ENCODE measurements at places on chromosomes 6 and 20.

GRCh38 chr6:112433457-112433856, 86.3 kb downstream of the RFPL4B start:
- DNase-seq = no peak

DNA sequence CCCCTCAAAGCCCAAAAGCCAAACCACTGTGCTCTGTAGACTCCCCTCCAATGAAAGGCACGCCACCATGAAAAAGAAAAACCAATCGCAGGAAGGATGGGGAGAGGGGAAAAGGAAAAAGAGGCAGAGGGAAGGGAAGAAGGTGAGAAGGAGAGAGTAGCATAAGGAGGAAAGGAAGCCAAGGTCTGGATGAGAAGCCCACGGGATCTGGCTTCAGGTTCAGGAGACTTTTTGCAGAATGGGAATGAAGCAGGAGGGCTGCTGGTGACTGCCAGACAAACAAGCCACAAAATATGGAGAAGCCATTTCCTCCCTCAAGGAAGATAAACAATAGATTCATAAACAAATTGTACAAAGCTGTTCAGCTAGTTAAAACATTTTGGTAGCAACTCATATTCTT, 79.0 kb upstream of the MRPS10 start:
- DNase-seq = no peak

DNA sequence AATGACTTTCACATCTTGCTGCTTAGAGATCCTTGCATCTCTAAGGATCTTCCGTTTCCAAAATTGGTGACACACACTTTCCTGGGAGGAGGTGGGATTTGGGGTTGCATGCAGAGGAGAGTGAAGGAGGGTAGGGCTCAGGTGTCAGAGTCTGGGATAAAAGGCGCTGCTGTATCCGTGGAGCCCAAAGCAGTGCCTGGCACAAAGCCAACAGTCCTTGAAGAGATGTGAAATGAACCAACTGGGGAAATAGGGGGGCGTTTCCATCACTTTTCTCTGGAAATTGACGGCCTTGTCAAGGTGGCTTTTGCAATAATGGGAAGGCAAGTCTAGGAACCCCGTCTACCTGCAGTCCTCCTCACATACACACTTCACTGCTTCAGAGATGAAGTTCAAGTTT, 59.5 kb upstream of the NELFCD start:
- no peak for DNase-seq

- no peak for DNase-seq
Measured at GRCh38 chr6:154301839-154302752, 54.5 kb downstream of the IPCEF1 start.

DNA sequence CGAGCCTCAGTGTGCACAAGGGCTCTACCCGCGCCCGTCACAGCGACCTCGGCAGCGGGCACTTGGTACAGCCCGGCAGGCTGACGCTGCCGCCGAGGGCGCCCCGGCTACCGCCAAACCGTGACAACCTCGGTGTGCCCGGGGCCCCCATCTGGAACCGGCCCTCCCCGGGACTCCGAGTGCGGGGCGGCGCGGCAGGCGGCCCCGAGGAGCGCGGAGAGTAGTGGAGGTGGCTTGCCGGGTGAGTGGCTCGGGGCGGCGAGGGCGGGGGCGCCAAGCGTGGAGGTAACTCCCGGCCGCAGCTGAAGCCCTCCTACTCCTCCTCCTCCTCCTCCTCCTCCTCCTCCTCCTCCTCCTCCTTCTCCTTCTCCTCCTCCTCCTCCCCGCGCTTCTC, at the start of gene ISM1:
TSS of gene ISM1 (plus strand) at position 371 of the 394 bp plus-strand sequence. CDS start 503 bp downstream, outside the sequence.
- no peak for DNase-seq

DNA sequence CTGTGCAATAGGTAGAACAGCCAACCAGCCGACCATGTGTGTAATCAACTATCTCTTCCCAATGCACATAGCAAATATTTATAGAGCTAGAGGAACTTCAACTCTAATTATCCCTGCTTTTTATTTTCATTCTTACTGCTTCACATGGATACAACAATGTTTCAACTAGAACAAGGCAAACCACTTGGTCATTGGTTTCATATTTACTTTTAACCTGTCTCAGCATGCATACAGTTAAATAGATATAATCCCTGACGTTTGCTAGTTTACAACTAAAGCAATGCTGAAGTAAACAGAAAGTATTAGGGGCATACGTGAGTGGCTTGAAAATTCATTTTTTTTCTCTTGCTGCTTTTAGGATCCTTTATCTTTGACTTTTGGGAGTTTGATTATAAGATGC, 318.5 kb upstream of the MAP3K7 start:
- no peak for DNase-seq

GRCh38 chr20:16528078-16528477, 45.2 kb downstream of the KIF16B start:
- DNase-seq = peak; percentile 41

GRCh38 chr6:159117563-159117962, 51.6 kb upstream of the FNDC1 start:
- DNase-seq = no peak

DNA sequence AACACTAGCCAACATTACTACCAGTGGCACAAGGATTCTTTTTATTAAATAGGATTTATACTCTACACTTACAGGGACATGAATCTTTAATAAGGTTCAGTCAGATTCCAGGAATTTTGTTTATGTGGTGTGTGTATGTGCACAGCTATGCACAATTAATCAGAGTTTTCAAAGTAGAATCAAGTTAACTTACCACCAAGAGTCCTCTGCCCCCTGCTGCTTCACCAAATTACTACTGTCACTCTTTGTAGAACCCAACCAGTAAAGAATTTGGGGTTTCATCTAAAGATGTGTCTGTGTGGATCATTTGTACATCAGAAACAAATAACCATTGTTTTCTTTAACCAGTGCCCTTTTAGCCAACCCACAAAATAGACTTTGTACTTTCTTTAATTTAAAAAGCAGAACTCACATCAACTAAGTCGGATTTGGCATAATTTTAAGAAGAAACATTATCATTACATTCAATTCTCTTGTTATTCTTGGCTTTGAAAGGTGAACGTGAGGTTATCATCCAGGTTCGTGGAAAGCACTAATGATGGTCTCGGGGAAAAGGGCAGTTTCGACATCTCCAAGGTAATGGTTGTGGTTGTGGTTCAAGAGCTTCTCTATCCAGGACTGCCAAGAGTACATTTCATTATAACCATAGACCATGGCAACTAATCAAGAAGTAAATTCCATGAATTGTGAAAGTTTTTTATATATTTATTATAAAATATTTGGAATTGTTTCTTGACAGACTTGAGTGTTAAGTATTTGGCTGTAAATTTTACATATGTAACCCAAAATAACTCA, 514.3 kb upstream of the ID4 start:
- no peak for DNase-seq

DNA sequence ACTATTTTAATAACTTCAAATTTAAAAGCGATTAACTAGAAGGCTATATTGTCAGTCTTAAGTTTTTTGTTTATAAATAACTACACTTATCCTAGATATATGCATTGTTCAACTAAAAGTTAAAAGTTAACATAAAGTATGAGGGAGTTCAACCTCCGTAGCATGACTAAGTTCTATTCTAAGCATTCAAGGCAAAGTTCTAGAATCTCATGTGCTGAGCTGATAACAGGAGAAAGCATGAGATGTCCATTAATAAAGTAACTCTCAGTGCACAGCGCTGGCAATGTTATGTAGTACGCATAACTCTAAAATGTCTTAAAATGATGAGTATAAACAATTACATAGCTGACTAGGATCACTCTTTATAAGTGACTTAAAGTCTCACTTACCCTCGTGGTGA, 264.8 kb downstream of the RNGTT start:
- DNase-seq = no peak

- DNase-seq = no peak
Measured at GRCh38 chr20:32510601-32511357, 74.4 kb downstream of the NOL4L start.

DNA sequence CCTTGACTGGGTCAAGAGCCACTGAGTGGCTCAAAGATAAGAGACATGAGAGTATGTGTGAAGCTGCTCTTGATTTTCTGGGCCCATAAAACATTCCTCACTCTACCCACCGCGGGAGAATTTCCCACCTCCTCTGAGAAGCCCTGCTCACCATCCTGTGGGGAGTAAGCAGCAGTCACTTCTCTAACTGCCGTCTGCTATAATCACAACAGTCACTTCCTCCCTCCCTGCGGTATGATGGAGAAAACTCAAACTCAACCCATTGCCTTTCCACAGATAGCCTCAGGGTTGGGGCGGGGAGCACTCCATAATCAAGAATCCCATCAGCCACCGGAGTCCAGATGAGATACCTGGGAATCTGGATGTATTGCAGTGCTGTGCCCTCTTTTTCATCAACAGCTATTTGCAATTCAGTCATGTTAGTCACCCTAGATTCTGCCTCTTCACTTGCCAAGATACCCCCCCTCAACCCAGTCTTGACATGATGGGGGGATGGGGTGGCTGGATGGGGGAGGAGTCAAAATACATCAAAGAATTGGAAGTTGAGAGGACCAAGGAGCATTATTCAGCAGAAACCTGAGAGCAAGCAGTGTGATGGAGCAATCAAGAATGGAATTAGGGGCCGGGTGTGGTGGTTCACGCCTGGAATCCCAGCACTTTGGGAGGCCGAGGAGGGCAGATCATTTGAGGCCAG, 5.1 kb downstream of the MOCS1 start:
- no peak for DNase-seq

DNA sequence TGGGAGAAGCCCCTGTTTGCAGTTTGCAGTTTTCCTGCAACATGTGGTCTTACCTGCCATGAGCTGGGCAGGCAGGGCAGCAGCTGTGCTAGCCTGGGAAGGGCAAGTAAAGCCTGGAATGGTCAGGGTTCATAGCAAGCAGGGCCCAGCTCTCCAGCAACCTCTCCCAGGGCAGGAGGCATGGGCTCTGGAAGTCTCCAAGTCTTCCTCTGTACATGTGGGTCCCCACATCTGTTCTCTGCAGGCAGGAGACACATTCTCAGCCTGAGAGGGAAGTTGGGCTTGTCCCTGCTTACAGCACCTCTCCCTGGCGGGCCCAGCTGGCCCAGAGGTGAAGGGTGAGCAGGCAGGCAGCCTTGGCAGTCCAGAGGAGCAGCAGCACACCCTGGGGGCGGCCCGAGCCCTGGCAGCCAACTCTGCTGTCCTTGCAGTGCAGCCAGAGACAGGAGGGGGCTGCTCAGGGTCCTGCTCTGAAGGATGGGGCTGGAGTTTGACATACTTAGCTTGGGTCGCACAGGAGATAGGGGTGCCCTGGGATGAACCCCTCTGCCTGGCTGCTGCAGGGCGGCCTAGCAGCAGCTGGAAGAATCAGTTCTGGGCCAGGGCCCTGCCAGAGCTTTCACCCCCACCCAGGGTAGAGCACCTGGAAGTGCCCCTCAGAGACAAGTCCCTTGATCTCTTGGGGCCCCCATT, 176.0 kb downstream of the MRPL14 start:
- no peak for DNase-seq

DNA sequence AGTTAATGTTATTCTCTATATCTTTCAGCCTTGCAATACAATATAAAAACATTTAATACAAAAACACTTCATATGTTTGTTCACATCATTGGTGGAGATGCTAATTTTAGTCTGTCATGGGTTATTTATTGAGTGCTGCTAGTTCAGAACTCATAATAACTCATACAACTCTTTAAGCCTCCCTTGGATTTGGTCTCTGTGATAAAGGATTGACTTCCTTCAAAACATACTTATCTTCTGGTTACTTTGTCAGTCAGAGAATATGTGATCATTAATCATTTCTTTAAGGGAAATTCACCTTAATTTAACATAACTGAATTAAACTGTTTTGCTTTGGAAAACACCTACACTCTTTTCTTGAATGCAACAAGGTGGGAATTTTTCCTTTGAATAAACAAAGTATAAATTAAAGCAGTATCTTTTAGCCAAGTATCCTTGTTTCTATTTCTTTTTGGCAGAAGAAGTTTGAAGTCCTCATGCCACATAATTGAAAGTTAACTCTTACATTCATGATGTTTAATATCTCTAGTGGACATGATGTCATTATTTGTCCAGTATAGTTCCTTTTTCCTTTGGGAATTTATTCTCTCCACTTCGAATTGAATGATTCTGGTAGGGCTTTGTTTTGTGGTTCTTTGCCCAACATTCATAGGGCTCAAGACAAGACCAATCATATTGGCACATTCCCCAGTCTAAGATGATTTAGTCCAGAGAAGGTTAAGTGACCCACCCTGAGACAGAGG, 133.2 kb upstream of the CENPW start:
- DNase-seq = no peak

DNA sequence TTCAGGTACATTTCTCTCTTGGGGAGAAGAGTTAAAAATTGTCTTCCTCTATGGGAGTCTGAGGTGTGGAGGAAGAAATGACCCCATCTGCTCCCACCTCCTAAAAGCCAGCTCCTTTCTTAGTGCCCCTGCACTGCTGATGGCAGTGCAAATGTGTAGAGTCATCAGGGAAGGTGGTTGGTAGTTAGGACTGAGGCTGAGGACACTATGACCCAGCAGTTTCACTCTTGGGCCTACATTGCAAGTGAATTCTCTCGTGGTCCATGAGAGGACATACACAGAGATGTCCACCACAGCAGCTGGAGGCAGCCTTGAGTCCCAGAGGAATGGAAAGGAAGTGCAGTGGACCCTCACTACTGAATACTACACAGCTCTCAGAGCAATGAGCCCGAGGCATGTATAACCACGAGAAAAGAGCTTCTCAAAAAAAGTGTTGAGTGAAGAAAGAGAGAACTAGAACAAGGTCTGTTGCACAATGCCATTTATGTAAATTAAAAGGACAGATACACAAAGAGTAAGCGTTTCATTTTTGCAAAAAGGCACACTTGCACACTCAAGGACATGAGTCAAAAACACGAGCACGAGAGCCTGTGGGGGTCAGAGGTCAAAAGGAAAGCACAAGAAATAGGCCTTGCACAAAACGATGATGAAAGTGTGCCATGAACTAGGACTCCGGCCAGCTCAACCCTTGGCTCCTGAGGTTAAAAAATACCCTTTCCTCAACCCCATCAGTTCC, 308.2 kb upstream of the PRND start:
- DNase-seq = no peak

GRCh38 chr20:46638134-46638897, 12.9 kb downstream of the SLC13A3 start:
- DNase-seq = no peak

DNA sequence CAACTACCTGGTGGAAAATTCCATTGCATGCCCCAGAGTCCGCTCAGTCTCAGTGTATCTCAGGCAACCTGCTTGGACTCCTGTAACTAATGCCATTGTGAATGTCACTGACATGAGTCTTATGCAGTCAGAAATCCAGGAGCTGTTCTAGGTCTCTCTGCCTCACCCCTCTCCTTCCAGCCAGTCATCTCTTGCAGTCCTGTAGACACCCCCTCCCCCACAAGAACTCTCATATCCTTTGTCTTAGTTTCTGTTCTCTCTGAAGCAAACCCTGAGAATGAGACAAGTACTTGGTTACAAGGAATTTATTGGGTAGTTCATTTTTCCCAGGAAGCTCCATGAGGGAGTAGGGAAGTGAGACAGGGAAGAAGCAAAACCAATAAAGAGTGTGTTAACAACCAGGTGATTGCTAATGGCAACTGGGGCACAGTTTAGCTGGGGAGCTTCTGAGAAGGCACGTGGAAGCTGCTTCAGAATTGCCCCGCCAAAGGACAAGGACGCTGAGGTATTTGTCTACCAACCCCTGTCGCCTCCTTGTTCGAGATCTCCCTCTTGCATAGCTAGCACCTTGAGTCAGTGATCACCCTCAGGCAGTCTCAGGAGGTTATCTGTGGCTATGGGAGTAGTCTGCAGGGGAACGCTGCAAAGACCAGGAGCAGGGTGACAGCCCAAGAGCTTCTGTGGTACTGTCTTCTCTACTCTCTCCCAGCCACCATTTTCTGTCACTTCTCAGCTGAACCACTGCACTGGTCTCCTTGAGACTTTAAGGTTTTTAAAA, 911.4 kb upstream of the FLRT3 start:
- DNase-seq = no peak
